ENCODE measurements at places on chromosomes 2 and 18.

- no peak for DNase-seq
These were observed 28.5 kb downstream of the STON1 start for GRCh38 chr2:48558456-48558855.

GRCh38 chr18:14086458-14087231, 45.6 kb downstream of the ZNF519 start:
- DNase-seq: no peak

DNA sequence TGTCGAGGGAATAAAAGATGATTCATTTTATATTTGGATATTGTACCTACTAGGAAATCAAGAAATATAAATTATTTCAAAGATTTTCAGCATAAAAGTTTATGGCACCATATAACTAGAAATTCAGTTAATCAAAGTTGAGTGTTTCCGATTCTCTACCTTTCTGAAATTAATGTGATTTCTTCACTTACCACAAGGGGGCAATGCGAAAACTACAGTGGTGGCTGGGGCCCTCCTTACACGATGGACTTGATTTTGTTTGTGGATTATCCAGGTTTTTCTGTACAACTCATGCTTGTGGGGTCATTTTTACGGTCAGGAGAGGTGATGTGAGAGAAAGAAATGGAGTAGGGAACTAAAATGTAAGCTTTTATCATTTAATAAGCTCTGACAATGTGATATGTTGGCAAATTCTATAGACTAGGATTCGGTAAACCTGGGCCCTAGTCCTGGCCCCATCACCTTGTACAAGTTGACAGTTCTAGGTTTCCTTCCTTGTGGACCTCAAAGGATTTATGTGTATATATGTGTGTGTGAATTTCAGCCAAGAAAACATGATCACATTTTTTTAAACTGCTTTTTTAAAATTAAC, 47.6 kb downstream of the G6PC2 start:
- no peak for DNase-seq

- no peak for DNase-seq
These were observed 317.9 kb downstream of the GBX2 start for GRCh38 chr2:235850289-235850688.

DNA sequence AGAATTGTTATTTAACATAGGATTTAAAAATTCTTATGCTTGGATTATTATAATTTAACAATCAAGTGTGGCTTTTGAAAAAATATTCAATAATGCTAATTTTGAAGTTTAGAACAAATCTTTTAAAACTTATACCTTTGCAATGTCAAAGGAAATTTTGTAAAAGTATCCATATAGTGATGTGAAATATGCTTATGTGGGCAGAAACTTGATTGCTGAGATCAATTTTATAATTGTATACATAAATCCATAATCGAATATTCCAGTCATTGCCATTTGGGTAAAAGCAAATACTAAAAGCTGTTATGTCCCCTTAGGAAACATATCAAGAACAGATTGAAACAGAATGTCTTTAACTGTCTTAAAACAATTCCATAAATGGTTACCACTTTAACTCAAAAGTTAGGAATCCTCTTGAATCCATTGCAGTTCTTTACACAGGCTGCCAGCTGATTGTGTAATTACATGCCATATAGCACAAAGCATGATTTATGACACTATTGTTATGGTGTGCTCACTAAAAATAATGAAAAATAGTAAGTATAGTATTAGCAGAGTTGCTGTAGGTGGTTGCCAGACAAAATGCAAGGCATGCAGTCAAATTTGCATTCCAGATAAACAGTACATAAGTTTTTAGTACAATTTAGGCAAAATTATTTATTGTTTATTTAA, 24.2 kb downstream of the PLCL1 start:
- DNase-seq: no peak

DNA sequence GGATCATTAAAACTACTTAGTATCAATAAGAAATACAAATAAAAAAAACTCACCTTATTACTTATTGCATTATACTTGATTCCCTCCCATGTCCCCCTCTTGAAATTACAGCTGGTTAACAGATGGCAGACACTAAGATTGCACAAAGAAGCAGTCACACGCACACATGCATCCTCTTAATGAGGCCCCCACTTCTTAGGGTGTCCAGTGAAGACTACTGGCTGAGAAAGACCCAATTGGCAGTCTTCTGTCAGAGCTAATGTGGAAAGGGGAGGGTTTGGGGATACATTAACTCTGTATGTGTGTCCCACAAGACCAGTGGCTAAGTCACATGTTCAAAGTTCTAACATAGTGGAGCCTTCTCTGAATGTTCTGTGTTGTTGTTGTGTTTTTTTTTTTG, 210.7 kb downstream of the MTX2 start:
- no peak for DNase-seq

DNA sequence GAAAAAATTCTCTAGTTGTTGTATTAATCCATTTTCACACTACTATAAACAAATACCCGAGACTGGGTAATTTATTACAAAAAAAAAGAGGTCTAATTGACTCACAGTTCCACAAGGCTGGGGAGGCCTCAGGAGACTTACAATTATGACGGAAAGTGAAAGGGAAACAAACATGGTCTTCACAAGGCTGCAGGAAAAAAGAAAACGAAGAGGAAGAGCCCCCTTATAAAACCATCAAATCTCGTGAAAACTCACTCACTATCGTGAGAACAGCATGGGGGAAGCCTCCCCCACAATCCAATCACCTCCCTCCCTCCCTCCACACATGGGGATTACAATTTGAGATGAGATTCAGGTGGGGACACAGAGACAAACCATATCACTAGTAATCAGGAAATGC, 61.7 kb upstream of the SPTBN1 start:
- DNase-seq: no peak

DNA sequence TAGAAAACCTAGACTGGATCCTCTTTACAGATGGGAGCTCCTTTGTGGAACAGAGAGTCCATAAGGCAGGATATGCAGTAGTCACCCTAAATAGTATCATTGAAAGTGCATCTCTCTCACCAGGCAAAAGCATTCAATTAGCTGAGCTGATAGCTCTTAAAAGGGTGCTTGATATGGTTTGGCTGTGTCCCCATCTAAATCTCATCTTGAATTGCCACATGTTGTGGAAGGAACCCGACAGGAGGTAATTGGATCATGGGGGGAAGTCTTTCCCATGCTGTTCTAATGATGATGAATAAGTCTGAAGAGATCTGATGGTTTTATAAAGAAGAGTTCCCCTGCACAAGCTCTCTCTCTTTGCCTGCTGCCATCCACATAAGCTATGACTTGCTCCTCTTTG, 96.2 kb upstream of the RMP24 start:
- DNase-seq: no peak

DNA sequence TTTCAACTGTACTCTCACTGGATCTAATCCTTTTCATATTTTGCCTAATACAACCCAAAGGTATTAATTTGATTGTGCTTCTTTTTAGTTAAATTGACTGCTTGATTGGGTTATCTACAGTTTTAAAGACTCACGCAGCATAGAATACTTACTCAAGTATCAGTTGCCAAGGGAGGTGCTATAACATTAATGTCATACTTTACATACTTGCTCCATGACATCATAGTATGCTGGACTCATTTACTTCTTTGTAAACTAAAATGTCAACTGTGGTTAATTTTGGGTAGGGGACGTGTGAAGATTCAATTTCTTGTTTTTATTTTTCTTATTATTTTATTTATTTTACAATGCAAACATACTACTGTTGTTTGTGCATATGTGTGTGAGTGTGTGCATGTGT, 716.2 kb upstream of the VRK2 start:
- no peak for DNase-seq

- DNase-seq: no peak
These were observed 590.8 kb upstream of the ID2 start for GRCh38 chr2:8090748-8091700.

GRCh38 chr18:35460736-35461161, 37.0 kb downstream of the INO80C start:
- DNase-seq: no peak

All from memory B cell (primary cell).